Activated CD4-positive, CD25-positive, alpha-beta regulatory T cell treated with anti-CD3 and anti-CD28 coated beads, Interleukin-2, amount 50 U/mL, for 72 hours (primary cell): ENCODE measurements at places on chromosomes 7 and 10.
A peak's percentile ranks its signal among the peaks of the same experiment; 100 is the strongest.

DNA sequence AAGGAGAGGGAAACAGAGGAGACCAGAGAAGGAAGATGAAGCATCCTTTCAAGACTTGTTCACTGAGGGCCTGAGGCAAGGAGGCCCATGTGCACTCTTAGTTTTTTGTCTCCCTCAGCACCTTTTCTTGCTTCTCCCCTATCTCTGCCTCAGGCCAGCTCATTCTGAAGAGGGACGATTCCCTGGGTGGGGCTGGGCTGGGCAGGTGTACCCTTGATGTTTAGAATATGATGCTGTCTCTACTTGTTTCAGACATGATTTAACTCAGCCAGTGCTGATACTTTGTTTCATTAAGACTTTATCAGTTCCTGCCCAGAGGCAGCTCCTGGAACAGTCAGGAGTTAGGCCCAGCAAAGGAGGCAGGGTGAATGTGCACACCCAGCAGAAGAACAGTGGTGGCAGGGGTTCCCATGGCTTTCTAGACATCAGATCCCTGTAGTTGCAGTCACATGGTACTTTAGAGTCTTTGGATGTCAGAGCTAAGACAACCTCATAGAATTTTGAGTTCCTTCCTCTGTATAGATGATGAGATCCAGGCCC is 3.4 kb downstream of the PRXL2A start:
- no peak for DNase-seq

DNA sequence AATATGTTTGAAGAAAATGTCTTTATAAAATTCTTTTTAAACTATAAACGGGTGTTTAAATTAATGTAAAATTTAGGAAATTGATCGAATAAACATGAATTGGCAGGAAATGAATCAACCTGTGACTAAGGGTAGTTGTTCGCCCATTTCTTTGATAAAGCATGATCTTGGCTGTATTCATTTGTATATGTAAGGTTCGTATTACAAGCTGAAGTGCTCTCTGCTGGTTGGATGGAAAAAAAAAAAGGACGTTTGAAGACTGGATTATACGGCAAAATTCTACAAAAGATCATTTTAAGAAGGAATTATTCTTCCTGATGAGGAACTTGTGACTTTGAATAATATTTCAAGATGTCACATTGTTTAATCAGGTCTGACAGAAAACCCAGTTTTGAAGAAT is 185.4 kb upstream of the ANK3 start:
- no peak for DNase-seq

- DNase-seq = no peak
Measured at GRCh38 chr10:78672918-78673317, 395.8 kb upstream of the ZMIZ1 start.

DNA sequence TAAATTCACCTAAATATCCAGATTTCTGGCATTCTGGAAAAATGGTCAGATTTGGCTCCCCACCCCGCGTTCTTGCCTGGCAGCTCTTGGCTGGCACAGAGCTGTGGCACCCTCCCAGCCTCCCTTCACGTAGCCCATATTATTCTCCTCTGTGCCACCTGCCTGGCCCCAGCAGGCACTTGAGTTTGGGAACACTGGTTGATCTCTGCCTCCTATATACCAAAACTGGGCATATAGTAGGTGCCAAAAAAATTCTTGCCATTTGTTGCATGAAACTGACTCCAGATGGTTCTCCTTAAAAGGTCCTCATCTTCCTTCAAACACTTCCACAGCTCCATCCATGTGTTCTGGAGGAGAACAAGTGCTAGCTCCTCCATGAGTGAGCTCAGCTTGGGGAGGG is 167.0 kb downstream of the RPS24 start:
- no peak for DNase-seq

DNA sequence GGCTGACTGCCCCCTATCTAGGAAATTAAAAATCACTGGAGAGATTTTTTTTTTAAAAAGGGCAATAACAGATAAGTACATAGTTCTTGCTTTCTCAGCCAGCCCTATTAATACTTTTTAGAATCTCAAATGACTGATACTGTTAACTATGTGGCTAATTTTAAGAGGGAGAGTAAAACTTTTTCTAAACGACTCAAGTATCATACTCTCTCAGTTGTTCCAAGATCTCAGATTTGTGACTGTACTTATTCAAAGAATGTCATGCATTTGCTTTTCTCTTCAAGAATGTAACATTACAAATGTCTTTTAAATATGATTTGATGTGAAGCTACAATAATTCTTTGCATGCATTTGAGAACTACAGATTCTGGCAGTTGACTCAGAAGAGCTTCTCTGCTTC is 55.4 kb upstream of the RAB11FIP2 start:
- no peak for DNase-seq

DNA sequence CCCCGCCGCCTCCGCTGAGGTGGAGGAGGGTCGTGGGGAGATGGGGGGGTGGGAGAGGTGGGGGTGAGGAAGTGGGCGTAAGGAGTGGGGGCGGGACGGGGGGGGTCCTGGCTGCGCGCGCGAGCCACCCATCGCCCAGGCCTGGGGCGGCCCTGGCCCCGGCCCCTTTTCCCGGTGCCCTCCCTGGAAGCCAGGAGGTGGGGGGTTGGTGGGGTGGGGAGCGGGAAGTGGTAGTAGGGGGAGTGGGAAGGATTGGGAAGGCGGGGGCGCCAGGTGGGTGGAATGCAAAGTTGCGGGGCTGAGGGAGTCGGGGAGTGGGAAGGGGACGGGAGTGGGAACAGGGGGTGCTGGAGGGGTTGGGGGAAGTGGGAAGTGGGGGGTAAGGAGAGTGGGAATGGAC is 319 bp upstream of the MMD2 start:
- DNase-seq = no peak

DNA sequence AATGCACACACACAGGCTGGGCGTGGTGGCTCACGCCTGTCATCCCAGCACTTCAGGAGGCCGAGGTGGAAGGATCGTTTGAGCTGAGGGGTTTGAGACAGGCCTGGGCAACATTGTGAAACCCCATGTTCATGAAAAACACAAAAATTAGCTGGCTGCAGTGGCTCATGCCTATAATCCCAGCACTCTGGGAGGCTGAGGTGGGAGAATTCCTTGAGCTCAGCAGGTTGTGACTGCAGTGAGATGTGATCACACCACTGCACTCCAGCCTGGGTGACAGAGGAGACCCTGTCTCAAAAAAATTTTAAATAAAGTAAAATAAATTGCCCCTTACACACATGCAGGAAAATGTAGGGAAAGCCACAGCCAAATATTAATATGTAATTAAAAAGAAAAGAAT is 44.1 kb downstream of the RNF32 start:
- DNase-seq = no peak

DNA sequence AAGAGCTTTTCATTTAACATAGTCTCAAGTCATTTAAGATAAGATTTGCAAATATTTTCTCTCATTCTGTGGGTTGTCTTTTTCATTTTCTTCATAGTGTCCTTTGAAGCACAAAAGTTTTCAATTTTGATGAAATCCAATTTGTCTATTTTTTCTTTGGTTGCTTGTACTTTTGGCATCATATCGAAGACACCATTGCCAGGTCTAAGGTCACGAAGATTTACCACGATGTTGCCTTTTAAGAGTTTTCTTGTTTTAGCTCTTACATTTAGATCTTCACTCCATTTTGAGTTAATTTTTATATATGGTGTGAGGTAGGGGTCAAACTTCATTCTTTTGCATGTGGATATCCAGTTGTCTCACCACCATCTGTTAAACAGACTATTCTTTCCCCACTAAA is 34.7 kb downstream of the TMEM270 start:
- no peak for DNase-seq

DNA sequence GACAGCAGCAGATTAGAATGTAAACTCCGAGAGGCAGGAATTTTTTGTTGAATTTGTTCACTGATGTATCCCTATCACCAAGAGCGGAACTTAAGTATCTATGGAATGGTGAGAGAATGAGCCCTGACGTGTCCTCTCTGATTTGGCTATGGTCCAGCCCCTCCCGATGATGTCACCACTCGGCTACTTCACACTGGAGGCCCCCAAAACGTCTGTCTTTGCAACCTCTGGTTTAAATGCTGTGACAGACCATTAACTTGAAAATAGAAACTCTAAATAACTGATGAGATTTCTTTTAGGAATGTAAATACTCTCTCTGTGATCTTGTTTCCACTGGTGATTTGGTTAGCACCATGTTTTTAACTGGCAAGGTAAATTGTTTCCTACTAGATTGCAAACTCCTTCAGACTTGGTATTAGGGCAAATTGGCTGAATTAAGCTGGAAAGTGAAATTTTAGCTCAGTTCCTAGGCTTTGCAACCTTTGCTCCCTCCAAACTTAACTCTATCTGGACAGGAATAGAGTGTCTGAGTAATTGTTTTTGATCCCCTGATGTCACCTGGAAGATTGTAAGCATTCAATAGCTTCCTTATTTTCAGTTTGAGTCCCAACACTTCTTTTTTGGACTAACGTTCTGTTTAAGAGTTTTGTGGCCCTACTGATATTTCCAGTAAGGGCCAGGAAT is 19.1 kb downstream of the SLC16A12 start:
- DNase-seq = no peak

DNA sequence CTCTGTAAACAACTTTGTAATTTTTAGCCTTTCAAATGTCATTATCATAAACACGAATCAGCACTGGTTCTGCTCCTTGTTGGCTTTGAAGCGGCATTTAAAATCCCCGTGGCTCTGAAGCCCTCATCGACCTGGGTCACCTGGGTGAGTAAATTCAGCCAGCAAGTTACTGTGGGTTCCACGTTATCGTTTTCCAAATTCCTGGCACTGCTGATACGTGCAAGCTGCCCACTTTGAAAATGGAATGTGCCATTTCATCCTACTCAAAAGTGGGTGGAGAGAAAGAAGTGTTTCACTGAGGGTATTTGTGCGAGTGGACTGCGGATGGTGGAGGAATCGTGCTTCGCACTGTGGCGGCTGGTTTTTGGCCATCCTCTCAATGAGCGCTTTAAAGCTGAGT is 281.7 kb downstream of the KLF6 start:
- no peak for DNase-seq

DNA sequence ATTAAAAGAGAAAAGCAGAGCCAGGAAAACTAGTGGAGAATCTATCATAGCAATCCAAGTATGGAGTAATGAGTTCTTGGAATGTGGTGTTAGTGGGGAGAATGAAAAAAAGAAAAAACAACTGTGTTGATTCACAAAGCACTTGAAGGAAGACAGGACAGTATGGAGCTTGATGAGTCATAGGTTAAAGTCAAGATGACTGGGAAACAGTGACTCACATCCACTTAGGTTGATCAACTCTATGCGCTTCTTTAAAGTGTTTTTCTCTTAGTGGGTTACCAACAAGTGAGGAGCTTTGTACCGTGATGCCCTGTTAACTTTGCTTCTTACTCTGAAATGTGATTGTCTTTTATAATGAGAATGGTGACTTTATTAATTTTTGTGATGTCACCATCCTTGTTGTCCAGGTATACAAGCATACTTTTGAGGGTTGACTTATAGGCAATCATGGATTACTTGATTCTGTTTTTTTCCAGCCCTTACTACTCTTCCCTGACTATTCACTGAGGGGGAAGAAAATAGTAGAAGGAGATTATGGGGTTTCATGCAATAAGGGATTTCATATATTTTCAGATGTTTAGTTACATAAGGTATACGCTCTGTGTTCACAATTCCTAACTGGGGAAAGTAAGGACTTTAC is 32.1 kb upstream of the MDFIC start:
- no peak for DNase-seq

- DNase-seq = no peak
Measured at GRCh38 chr10:115052728-115053127, 40.4 kb upstream of the ATRNL1 start.

DNA sequence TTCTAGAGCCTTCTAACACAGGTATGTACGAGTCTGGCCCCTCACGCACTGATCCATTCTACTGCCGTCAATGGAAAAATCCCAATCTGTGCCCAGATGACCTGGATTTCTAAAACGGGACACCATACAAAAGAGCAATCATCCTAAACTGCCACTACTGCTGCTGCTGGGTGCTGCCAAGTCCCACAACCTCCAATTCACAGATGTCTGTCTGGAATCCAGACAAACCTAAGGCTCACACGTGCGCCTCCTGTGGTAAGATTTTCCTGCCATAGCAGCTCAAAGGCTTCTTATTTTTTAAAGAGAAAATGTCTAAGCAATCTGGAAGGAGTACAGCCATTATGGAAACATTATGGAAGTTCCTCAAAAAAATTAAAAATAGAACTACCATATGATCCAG is 40.9 kb downstream of the JCAD start:
- DNase-seq = no peak

- DNase-seq = no peak
Measured at GRCh38 chr10:12631216-12631615, 281.9 kb downstream of the CAMK1D start.

- peak; percentile 67 for DNase-seq
Measured at GRCh38 chr10:32957341-32958084, 517 bp downstream of the ITGB1 start.

DNA sequence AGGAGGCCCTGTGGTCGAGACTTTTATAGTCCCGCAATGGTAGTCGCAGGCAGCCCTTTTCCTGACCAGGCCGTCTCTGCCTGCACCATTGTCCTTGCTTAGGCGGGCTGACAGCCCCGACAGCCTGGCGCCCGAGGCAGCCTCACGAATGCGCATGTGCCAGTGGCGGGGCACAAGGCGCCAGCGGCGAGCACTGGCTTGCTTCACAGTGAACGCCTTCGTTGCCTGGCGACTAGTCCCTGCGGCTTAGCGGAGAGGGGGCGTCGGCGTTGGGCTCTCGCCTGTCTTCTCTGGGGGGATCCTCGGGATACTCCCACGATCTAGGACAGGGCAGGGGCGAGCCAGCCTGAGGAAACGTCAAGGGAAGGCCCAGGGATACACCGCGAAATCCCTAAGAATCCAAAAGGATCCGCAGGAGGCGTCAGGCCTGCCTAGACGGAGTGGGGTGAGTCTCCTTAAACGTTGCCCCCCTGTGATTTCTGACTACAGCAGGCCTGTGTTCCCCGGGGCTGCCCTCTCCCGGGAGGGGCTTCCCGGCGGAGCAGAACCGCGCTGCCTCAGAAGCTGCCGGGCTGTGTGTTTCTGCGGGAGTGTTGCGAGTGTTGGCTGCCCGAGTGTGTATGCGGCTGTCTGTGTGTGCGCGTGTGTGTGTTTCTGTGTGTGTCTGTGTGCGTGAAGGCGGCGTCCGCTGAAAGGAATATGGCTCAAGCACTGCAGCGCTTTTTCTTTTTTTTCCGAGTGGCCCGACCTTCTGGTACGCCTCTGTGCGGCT is 20.5 kb upstream of the ZNF273 start:
- DNase-seq = no peak

DNA sequence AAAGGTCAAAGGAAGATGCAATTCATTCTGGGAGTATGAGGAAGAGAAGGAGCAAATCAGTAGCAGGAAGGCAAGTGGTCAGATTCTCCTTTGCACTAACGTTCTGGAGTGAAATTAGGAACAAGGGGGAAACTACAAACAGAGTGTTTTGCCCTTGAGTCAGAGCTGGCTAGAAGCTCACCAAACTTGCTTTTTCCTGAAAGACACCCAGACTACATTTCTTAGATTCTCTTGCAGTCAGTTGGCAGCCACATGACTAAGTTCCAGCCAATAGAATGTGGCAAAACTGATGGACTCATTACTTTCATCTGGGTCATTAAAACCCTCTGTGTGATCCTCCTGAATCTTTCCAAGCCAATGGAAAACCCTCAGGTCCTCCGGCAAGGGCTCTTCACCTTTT is 18.6 kb upstream of the DLX5 start:
- DNase-seq = no peak
